ENCODE measurements at places on chromosomes 4 and X.

DNA sequence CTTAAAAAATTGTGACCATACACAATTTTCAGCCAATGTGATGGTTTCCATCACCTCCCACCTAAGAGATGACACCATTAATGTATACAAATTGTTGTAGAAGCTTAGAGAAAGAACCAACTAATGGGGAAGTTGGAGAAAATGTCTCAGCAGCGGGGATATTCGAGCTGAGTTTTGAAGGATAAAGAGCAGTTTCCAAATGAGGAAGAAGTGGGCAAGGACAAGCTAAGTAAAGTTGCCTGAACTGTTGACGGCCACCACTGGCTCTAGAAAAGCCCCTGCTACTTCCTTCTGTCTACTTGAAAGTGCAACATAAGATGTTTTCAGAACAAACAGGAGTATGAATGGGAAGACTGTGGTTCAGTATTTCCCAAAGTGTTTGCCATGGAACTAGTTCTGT, 92.0 kb downstream of the CHRNA9 start:
- DNase-seq, result no peak

GRCh38 chr4:54958236-54958635, 167.2 kb downstream of the KDR start:
- DNase-seq, result no peak

- DNase-seq, result no peak
These were observed 82.9 kb upstream of the TAB3 start for GRCh38 chrX:30971774-30972603.

GRCh38 chr4:104395168-104395614, 99.5 kb downstream of the CXXC4 start:
- DNase-seq, result no peak

GRCh38 chr4:80097400-80098177, 24.6 kb upstream of the ANTXR2 start:
- no peak for DNase-seq

- no peak for DNase-seq
These were observed 3.4 kb downstream of the ARX start for GRCh38 chrX:25012433-25012735.

GRCh38 chr4:165191348-165191656, 16.1 kb upstream of the KLHL2 start:
- no peak for DNase-seq

DNA sequence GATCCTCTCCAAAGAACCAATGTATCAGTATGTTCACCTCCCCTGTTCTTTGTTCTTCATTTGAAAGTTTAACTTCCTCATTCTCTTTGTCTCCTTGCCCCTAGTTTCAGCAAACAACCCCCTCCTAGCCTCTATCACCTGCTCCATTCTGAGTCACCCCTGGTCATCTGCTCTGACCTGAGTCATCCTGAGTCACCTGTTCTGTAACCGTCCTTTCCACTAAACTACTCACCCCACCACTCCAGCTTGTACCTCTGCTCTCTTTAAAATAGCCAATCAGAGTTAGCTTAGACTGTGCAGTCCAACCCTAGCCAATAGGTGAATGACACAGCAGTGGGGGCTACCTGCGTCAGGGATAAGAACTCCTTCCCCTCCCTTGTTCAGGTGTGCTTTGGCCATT, 249.8 kb upstream of the AADAT start:
- no peak for DNase-seq

DNA sequence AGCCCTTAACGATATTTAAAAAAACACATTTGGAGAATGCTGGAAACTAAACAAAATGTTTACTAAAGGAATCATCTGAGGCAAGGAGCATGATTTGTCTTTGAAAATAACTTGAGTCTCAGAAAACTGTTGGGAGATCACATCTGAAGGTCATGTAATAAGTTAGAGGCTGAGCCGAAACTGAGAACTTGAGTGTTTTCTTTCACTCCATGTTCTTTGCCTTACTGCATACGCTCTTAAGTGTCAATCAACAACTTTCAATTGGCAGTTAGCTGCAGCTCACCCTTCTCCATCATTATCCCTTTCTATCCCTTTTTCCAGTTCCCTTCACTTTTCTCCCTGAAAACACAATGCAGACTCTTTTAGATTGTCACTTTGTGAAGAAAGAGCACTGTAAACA, 216.2 kb downstream of the ADGRA3 start:
- DNase-seq, result no peak

DNA sequence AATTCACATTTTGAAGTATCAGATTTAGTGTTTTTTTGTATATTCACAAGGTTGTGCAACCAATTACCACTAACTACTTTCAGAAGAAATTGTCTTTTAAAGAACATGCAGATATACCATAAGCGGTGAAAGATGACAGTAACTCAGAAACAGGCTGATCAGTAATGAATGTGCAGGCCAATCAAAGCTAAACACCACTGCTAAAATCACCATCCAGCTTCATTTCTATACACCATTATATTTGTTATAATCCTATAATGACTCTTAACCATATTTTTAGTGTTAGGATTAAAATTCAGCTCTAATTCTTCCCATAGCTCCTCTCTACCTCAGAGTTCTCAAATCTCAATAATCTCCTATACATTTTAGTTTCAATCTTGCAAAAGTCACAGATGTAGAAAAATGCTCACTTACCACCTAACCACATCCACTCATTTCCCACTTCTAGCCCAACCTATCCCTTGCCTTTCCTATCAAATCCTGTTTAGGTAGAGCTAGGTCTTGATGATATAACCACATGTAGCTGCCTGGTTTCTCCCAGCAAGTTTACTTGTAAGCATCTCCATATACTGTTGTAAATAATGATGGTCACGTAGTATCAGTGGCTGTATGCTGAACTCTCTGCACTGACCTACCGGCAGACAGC, 16.6 kb downstream of the COQ2 start:
- DNase-seq, result no peak

DNA sequence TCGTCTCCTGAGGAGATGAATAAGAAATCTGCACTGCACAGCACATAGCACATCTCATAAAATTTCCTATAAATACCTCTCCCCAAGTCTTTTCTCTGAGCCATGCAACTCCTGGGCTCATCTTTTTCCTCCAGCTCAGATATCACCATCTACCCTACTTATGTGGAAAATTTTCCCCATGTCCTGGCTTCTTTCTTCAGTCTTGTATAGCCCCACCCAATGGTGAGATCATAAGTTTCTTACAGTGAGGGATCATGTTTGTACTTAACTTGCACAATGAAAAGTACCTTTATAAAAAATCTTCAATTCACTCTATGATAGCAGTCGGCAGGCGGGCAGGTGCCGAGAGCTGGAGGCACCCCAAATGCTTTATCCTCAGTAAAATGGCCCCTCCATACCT, 198.6 kb upstream of the S100G start:
- no peak for DNase-seq

DNA sequence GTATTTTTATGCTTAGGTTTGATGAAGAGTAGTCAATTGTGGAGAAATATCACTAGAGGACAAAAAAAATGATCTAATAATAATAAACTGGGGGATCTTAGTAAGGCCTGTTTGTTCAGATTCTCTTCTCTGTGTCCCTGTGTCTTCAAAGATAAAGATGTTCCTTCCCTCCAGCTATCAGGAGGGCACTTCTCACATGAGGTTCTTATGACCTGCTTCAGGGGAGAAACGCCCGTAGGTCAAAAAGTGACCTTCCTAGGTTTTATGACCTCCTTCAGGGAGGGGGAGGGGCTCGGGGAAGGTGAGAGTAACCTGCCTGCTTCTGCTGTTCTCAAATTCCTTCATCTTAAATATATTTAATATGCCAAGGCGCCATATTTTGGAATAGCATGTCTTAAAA, 89.2 kb upstream of the JADE1 start:
- no peak for DNase-seq

DNA sequence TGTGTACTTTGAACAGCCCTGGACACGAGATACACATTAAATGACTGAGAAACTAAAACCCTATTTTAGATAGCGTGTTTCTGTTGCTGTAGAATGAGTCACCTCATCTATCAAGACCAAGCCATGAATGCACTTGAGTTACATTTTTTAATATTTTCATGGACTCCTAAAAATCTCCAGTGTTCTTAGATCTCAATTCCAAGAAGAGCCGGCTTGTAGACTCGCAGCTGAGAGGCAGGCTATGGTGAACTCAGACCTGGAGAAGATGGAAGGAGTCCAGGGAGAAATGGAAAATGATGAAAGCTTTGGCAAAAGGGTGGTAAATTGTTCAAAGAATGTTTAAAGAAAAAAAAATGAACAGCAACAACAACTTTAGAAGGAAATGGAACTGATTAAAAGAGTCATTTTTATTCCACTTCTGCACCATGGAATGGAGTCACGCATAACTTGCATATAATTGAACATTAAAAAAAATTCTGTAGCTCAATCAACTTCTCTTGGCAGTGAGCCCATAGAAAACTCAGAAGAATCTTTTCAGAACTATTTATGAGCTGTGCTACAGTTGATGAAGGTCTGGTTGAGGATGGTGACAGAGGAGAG, 129.8 kb downstream of the MXRA5 start:
- no peak for DNase-seq

GRCh38 chr4:54542119-54542438, 115.7 kb upstream of the KIT start:
- DNase-seq, result no peak

- DNase-seq, result no peak
These were observed 12.4 kb upstream of the RADX start for GRCh38 chrX:106599411-106599810.

GRCh38 chr4:105061731-105062130, 84.9 kb upstream of the TET2 start:
- no peak for DNase-seq

DNA sequence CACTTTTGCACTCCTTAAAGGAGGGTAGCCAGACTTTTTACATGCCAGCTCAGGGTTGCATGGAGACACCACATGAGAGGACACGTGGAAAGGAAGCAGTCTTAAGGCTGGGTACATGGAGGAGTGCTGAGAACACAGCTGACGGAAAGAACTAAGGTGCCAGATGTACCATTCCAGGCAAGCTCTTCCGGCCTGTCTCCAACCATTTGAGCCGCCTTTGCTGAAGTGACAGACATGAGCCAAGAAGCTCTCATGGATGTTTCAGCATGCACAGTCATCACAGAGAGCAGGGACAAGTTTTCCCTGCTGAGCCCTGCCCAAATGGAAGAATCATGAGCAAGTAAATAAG, 83.4 kb upstream of the BMP2K start:
- no peak for DNase-seq

DNA sequence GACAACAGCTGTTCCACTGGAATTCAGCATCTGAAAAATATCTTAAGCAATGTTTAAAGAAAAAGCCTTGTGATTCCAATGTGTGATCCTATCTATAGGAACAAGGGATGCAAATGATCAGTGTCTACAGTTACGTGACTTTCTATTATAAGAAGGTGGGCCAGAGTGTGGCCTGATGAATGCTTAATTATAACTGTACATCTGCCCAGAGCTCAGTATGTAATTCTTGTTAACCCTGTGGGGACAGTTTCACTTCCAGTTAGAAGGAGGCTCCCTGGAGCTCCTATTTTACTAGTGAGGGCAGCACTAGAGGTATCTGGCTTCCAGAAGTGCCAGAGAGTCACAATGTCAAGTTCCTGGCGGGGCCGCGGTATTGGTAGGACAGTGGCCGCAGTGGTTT, 288.5 kb downstream of the USP46 start:
- DNase-seq, result no peak

DNA sequence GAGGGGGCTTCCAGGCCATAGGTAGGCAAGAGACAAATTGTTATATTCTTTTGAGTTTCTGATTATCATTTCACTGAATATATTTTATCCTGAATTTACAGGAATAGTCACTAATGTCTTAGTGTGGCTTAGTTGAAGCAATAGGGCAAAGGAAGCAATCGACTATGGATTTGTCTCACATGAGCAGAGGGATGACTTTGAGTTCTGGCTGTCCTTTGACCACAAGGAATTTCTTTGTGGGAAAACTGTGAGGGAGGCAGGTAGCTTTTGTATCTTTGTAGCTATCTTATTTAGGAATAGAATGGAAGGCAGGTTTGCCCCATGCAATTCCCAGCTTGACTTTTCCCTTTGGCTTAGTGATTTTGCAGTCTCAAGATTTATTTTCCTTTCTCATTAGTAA, 207.3 kb upstream of the ANXA10 start:
- no peak for DNase-seq

DNA sequence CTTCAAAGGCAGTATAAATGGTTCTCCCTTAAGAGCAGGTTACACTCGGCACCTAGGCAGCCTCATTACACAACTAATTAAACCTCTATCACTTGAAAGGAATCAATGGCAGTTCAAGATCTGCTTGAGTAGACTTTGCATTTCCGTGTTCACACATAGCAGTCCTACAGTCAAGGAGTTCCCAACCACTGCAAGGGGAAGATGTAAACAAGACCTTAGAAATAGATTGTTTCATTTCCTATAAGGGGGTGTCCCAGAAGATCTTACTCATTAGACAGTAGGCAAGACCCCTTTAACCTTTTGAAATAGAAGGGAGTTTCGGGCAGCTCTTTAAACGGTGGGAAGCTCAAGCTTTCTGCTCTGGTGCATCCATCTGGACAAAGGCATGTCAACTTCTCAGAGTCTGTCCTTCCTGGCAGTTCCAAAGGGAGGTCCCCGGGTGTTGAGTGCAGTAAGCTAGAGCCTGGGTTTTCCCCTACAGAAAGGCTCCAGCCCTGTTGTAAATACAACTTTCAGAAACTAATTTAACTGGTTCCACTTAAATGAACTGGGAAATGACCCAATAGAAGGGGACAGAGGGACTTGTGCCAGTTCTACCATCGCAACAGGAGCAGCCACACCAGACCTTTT, 150.8 kb downstream of the RBMX2 start:
- DNase-seq, result no peak

- DNase-seq, result no peak
These were observed 1250.6 kb downstream of the ADGRL3 start for GRCh38 chr4:62450740-62451139.

All from GOT3 (cell line).